Cortex of kidney (tissue), 1 donor: ENCODE measurements at places on chromosomes 2 and 18.

DNA sequence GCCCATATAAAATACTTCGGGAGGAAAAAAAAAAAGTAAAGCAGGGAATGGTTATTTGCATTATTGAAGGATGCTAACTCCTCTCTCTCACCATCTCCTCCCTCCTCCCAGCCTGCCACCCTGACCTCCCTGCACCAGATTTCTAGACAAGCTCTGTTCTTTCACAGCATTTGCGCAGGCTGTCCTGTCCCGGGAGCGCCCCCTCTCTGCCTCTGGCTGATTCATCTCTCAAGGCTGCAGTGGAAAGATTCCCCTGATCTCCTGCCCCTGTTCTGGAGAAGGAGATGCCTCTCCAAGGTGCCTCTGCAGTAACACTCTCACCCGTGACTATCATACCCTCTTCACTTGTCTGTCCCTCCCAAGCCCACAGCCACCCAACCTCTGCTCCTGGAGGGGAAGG is 38.5 kb downstream of the COL4A4 start:
- DNase-seq = no peak

- no peak for DNase-seq
Observed at GRCh38 chr2:69183659-69184058, 170.7 kb downstream of the ANTXR1 start.

DNA sequence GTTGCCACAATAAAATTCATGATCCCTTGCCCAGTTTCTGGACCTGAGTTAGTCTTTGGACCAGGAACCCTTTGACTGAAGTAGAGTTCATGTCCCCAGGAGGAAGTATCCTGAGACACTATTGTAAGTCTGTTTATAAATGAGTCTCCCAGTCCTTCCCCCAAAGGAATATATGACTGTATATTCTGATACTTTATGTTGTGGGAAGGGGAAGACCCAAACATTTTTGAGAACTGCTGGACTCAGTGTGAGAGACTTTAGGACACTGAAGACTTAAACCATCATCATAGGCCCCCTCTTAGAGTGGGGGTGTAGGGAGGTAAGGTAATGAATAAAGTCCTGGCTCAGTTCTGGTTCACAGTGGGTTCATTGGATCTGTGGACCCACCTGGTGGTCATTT is 28.6 kb upstream of the CXCR4 start:
- DNase-seq = no peak

- DNase-seq = no peak
Observed at GRCh38 chr2:88254437-88255091, 84.4 kb downstream of the THNSL2 start.

- DNase-seq = no peak
Observed at GRCh38 chr2:120026890-120027289, 14.0 kb downstream of the EPB41L5 start.

DNA sequence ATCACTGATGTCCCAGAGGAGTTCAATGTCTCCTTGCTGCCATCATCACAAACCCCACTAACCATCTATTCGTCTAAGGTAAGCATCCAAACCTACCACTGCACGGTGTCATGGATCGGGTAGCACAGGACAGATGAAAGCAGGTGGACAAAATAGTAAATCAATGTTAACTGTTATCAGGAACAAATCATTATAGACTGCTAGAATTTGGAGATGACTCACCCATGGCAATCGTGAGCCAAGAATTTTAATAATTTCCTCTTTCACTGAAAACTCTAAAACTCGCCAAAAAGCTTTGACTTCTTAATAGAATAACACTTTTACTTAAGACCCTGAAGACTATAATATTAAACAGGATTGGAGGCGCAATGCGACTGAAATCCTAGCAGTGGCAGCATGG is 33.7 kb upstream of the BZW1 start:
- no peak for DNase-seq

DNA sequence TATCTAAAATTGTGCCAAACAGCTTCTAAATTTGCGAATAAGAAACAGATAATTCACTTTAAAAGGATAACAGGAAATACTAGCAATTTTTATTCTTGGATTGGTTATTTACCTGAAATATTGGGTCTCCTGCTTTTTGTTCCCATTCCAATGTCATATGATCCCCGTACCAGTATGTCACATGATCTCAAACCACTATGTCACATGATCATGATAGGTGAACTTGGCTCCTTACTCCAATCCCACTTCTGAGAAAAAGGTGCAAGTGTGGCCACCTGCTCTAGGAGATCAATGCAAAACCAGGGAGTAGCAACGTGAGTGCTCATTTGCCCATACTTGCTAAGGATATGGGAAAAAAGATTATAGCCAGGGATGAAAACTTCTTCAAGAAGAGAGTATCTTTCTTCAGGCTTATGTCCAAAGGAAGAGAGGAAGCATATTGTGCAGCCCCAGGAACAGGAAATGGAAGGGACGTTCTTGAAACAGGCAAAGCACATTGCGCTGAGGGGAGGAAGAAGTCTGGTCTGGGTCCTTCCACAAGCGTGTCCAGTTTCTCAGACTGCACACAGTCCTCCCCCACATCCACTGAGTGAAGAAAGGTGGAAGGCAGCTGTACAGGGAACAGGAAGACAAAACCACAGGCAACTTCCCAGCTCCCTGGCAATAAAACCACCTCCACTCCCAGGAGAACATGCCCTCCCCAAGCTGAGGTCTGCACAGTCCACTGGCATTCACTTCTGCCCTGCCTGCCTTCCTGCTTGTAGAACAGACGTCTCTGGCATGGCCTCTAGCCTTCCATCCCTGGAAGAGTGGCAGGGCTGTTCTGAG is at the start of gene LYG2:
TSS of gene LYG2 (minus strand) at position 176 of the 828 bp plus-strand sequence. CDS start 1,406 bp downstream, outside the sequence.
- DNase-seq = no peak

DNA sequence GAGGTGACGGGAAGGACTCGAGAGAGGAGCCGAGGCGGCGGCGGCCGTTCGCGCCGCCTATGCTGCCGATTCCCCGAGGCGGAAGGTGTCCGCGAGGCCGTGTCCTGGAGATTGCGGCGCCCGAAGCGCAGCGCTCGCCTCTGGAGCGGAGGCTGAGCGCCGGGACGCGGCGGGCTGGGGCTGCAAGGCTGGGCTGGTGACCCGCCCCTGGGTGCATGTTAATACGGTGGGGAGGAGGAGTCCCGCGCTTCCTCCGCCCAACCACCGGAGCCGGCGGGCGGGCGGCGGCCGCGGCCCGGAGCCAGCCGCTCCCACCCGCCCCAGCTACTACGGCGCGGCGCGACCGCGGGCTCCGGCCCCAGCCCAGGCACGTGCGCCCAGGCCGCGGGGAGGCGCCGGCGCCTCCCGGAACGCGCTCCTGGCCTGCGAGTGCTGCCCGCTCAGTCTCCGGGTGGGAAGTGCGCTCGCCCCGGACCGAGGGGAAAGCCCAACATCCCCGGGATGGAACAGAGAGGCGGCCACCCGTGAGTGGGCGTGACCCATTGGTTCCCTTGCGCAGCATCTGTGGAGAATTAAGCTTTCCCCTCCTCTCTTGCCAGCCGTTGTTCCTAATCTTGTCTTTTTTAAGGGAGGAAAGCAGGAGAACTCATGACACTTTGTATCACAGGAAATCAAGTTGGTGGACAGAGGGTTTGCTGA is at the start of gene DLGAP1:
TSS of gene DLGAP1 (minus strand) at position 195 of the 699 bp plus-strand sequence.
- DNase-seq = no peak

DNA sequence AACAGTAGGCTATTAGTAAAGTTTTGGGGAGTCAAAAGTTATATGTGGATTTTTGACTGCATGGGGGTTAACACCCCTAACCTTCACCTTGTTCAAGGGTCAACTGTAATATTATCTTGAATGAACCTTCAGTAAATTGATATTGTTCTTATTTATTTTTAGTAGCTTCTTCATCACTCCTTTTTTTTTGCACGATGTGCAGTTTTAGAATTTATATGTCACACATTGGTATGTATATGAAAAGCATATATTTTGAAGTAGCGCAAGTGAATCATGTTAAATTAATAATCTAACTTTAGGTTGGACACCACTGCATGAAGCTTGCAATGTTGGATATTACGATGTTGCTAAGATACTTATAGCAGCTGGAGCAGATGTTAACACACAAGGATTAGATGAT is 79.9 kb downstream of the ANKRD12 start:
- no peak for DNase-seq

DNA sequence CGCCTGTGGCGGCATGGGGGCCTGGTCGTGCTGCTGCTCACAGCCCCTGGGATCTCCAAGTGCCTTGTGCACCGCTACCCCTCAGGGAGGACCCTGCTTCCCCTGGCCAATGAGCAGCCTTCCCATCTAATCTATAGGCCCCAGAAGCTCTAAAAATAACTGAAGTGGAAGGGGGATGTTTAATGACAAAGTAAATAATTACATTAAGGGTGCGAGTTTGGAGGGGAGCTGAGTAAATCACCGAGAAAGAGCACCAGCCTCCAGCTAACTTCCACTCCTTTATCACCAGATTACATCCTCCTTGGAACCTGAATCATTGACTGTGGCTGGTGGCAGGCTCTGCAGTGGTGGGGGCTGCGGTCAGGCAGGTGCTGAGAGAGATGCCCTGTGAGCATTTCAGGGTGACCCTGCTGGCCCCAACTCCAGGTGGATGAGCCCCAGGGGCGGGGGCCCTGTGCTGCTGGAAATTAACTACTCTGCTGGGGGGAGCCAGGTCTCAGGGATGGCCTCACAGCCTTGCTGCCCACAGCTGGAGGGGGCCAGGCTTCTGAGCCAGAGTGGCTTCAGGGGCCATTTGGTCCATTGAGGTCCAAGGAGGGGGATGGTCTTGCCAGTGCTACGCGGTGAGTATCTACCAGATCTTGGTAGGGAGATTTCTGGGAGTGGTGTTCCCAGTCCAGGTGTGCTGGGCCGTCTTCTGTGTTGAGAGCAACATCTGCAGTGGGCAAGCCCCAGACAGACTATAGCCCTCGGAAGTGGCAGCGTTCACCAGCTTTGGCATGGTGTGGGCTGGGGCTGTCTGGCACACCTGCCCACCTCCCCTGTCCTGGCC is 74.2 kb downstream of the GLI2 start:
- DNase-seq = no peak

DNA sequence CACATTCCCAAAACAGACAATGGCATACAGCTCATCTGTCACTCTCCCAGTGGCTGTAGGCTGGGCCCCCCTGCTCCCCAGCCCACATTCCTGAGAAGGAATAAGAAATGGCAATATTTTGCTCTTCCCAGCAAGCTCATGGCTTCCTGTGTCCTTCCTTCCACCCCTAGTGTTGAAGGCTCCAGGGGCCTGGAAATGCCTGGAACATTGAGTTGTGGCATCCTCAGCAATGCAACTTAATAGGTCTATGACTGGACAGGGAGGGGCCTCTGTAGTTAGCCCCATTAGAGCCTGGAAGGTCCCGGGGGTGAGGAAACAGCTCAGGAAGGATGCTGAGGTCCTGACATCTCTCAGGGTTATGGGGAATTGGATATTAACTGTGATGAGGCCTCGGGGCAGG is 3.3 kb downstream of the KIF3C start:
- no peak for DNase-seq

GRCh38 chr18:36476433-36476832 is 178.9 kb downstream of the FHOD3 start:
- DNase-seq = no peak

- DNase-seq = no peak
Observed at GRCh38 chr2:8437949-8438400, 243.9 kb upstream of the ID2 start.

GRCh38 chr18:68925268-68925667 is 127.4 kb downstream of the CCDC102B start:
- DNase-seq = no peak

DNA sequence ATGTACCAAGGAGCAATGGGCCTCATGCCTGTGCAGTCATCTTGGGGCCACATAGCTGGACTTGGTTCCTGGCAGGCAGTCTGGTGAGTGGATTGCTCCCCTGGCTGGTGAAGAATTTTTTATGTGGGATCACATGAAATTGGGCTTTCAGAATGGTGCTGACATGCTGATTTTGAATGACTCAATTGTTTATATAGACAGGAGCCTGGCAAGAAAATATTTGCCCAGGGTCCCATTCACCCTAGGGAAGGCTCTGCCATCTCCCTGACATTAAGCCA is 266.9 kb downstream of the DYSF start:
- DNase-seq = no peak

GRCh38 chr2:232352511-232353091 is 25.9 kb upstream of the ALPP start:
- DNase-seq = no peak

- DNase-seq = no peak
Observed at GRCh38 chr2:138475277-138475776, 26.2 kb upstream of the SPOPL start.

- no peak for DNase-seq
Observed at GRCh38 chr2:109244750-109245382, 115.9 kb downstream of the SH3RF3 start.

- DNase-seq = no peak
Observed at GRCh38 chr18:24726727-24727492, 266.5 kb downstream of the HRH4 start.

DNA sequence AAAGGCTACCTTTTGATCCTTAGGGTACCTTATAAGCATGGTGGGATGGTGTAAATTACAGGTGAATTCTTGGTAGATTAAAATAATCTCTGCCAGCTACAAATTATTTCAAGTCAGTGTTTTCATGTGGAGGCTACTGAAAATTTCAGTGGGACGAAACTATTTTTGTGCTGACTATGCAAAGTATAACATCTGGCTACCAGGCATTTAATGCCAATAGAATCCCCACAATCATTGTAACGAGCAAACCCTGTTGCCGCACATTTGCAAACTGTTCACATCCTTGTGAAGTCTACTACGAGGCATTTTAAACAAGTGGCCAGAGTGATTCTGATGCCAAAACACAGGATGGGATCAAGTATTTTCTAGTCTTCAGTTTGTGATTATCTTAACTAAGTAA is 48.1 kb upstream of the SDC1 start:
- DNase-seq = no peak

DNA sequence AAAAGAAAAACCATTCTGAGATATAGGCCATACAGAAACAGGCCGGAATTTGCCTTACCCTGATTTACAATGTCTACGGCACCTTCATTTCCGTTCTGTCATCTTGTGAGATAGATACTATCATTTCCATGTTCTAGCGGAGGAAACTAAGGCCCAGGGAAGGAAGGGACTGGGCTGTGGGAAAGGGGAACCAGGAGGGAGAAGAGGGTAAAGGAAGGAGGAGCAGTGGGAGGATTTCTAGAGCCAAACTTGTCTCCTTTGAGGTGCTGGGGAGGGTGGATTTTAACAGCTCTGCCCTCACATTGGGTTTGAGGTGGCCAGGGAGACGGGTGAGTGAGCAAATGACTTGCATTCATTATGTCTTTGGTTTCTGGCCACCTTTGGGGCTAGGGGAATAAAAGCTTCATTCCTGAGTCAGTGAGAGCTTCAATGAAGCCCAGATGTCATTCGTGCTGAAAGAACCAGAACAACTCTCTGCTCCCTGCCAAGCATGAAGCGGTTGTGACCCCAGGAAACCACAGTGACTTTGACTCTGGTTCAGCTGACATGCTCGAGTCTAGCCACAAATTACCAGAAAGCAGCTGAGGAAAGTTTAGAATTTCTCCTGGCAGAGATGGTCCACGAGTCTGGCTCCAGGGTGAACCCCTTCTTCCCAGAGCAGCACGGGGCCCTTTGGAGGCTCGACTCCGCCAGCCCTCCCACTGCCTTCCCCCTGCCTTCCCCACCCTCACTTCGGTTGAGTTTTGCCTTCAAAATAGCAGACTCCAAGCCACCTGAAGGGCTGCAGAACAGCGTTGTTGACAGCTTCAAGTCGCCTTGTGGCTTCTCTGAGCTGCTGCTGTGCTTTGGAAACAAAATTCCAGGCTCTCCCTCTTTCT is 3.8 kb downstream of the ACTG2 start:
- no peak for DNase-seq

- no peak for DNase-seq
Observed at GRCh38 chr2:202705446-202706020, 70.8 kb downstream of the FAM117B start.

GRCh38 chr2:105776560-105776928 is 31.8 kb downstream of the NCK2 start:
- DNase-seq = no peak

GRCh38 chr2:24083567-24084385 is 858 bp downstream of the TP53I3 start:
- DNase-seq = peak; percentile 61
